ENCODE measurements at places on chromosomes 11 and 22.

DNA sequence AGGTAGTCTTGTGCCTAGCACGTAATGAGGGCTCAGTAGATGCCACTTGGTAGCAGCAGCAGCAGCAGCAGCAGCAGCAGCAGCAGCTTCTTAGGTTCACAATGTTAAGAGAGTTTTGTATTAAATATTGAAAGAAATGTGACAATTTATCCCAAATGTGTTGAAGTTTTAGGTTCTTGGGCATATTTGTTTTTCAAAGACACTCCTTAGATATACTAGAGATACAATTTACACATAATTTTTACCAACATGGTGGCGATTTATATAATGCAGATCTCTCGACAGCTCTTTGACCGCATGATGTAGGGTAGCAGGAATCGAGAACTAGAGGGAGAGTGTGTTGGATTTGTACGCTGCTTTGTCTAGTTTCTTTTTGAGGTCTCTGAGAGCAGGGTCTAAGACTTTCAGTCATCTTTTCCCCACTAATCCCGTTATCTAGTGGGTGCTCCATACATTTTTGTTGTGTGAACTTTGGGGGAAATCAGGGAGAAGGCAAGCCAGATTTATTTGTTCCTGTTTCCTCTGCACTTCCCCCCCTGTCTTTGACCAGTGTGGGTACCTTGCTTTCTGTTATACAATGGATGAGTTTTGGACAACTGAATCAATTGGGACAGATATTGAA, 1.4 kb downstream of the FDX1 start:
- peak; percentile 44 for DNase-seq

DNA sequence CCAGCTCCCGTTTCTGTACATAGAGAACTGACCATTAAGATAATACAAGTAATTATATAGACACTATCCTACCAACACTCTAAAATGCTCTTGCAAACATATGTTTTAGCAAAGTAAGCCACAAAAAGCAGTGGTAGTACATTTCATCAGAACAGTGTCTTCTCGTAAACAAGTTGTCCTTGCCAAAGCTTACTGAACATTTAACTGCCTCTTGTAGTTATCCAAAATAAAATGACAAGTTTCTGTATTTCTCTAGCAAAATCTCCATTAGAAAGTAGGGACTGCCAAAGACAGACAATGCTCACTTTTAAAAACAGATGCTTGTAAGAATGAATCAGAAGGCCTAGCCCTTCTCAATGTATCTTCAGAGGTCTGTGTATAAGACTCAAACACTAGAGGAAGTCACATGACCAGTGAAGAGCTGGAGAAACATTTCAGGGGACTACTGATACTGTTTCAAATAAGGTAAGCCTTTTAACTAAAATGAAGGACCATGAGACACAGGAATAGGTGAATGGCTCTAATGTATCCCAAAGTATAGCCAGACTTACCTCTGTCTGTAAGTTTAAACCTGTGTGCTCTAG, 7.8 kb upstream of the ZC3H12C start:
- DNase-seq = no peak

DNA sequence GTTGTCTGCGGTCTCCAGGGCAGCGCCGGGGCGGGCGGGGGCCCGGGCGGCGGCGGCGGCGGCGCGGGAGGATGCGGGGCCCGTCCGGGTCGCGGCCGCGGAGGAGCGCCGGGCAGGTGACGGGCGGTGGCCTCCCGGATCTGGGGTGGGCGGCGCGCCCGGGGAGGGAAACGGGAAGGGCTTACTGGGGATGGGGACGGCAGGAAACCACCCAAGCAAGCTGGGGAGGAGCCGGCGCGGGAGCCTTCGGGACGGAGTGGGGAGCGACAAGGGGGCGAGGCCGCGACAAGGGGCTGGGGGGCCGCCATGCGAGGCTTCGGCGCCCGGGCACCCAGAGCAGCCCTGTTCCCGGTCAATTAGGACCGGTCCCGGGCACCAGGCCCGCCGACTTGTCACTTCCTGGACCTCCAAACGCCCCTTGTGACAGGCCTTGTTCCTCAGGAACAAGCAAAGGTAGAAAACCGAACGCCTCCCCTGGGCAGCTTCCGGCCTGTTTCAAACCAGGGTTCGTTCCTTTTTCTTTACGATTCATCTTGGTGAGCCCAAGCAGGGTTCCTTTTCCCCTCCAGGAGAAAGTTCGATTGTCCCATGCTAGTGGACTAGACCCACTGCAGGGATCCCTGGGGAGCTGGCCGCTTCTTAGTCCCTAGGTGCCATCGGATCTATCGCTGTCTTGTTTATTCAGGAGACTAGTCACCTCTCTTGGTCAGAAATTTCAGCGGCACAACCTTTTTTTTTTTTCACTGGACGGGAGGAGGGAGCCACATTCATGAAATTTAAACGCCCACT, 492 bp downstream of the JHY start:
- peak; percentile 69 for DNase-seq

DNA sequence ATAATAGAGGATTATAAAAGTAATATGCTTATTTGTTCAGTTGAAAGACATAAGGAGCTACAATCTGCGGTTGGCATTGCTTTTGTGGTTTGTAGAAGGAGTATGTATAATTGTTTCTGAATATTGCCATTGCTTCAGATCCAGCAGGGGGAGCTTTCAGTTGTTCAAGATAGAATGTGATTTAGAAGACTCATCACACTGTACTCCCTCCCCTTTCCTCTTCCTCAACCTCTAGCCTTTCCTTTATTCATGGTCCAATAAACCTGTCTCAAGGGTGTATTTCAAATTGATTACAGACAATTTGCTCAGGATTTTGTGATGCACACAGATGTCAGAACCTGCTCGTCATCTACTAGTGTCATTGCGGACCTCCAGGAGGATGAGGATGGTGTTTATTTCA, 9.8 kb downstream of the PRMT3 start:
- DNase-seq = peak; percentile 90

DNA sequence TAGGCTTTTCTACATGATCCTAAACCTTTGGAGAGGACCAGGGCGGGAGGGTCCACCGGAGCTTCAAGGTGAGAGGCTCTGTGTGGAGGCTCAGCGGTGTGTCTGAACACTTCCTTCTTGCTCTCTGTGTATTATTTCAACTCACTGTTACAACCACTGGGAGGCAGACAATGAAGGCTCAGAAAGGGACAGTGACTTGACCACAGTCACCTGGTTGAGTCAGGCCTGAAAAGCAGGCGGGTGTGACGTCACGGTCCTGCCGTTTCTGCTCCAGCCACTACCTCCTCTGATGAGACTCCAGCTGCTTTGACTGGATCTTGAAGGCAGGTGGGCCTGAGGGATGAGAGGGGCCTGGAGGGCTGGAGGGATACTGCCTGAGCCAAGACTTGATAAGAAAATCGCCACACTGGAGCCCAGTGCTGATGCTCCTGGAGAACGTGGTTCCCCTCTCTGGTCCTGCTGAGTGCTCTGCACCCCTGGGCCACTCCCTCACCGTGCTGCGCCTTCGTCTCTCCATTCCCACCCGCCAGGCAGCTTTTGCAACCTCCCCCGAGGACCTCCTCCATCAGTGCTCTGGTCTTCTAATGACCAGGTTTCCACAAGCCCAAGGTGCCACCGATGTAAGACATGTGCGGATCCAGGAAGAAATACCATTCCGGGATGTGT, 27.9 kb downstream of the KCNC1 start:
- DNase-seq = peak; percentile 15

DNA sequence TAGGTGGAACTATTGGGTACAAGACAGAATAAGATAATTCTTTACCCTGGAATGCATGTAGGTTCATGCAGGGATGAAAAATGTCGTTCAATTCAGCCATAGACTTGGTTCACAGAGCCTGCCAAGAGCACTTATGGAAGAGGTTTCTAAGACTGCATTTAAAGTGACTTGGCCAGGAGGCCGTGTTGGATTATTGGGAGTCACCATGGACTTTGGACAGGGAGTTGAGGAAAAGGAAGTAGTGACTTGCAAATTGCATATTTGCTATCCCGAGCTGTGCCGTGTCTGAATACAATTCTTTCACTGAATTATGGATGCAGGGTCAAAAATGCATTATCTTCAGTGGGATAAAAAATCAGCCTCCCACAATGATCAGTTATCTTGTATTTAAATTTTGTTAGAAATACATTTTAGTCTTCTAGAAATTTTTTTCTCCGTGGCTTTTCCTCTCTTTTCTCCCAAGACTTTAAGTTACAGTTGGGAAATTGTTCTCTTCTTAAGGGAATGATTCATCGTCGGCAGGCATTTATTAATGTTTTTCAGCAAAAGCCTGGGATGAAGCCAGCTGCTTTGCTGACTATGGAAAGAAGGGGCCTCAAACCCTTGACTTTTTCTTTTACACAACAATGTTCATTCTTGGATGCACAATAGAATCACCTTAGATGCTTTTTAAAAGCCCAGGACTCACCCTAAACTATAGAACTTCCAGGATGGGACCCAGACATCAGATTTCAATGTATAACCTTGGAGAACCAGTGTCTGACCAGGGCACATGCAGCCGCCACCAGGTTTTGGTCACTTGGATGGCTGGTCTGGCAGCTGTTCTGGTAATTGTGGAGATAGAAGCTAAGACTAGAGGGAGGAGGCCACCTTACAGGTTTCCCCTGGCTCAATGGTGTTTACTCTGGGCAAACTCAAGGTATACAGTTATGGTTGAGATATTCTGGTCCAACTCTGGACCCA, 70.8 kb downstream of the FAT3 start:
- DNase-seq = no peak

GRCh38 chr11:44561275-44561805, 4.1 kb upstream of the CD82 start:
- peak; percentile 44 for DNase-seq
